Activated naive CD4-positive, alpha-beta T cell treated with anti-CD3 and anti-CD28 coated beads for 36 hours (primary cell): ENCODE measurements at places on chromosomes 1 and 21. TPM values are rescaled to one million over a fixed set of nuclear protein-coding genes. Genes with fewer than 3 reads are reported as not detected.
A peak's percentile ranks its signal among the peaks of the same experiment; 100 is the strongest.

Gene MTARC2
- total RNA-seq: not detected

Gene MPZ
- 5.9 TPM for total RNA-seq

Gene NBPF11
- total RNA-seq: 6.7 TPM

Gene ADAMTS1
- not detected for total RNA-seq

Gene COL9A2
- total RNA-seq: 6.8 TPM

Gene ST6GALNAC5
- not detected for total RNA-seq

Gene PGD
- 94.8 TPM for total RNA-seq

Gene RBP7
- total RNA-seq: not detected

GRCh38 chr1:4614371-4615137 lies 39.9 kb upstream of the AJAP1 start:
- peaks cover 3% of the 10 kb centered on the region for H3K27me3 ChIP-seq
- H3K27ac ChIP-seq: no peak overlapping the region
- no peaks in the 10 kb centered on the region for H3K4me1 ChIP-seq
- no peak for DNase-seq

GRCh38 chr1:93591676-93592550 lies 89.7 kb downstream of the BCAR3 start:
- H3K4me3 ChIP-seq: no peak overlapping the region
- no peaks in the 10 kb centered on the region for H3K27me3 ChIP-seq
- DNase-seq: peak; percentile 20

GRCh38 chr1:205583461-205584130 lies 48.2 kb downstream of the ELK4 start:
- no peaks in the 10 kb centered on the region for H3K27me3 ChIP-seq
- no peak overlapping the region for H3K27ac ChIP-seq
- H3K4me3 ChIP-seq: no peak overlapping the region
- peaks cover 3% of the 10 kb centered on the region for H3K4me1 ChIP-seq
- DNase-seq: peak; percentile 1

DNA sequence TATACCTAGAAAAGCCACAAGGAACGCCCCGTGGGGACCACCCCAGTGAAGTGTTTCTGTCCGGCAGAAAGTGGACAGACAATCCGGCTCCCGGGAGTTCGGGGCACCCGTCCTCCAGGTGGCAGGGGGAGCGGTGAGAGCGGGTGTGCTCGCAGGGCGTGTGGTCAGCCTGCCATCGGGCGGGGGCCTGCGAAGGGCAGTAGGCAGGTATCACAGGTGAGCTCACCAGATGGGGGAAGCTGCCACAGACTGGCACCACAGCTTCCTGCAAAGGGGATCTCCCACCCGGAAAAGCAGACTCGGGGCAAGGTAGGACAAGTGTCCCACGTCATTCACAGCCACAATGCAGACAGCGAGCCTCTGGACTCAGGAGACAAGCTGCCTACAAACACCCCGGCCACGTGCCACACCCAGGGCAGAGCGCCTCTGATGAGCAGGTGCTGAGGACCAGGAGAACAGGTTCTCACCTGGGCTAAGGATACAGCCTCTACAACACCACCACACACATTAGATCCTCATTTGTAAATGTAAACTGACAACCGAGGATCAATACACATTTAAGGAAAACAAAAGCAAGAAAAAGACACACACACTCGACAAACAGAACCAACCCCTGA lies 36.4 kb downstream of the VPS26C start:
- peaks cover 31% of the 10 kb centered on the region for H3K36me3 ChIP-seq
- peaks cover 6% of the 10 kb centered on the region for H3K4me1 ChIP-seq
- no peak for DNase-seq
- no peaks in the 10 kb centered on the region for H3K27me3 ChIP-seq
- H3K4me3 ChIP-seq: no peak overlapping the region

- H3K27me3 ChIP-seq: no peaks in the 10 kb centered on the region
- DNase-seq: no peak
- H3K36me3 ChIP-seq: peaks cover 55% of the 10 kb centered on the region
- no peak overlapping the region for H3K27ac ChIP-seq
- H3K4me3 ChIP-seq: no peak overlapping the region
- peaks cover 82% of the 10 kb centered on the region for H3K4me1 ChIP-seq
Observed at GRCh38 chr21:34080710-34081109, 7.3 kb downstream of the MRPS6 start.

DNA sequence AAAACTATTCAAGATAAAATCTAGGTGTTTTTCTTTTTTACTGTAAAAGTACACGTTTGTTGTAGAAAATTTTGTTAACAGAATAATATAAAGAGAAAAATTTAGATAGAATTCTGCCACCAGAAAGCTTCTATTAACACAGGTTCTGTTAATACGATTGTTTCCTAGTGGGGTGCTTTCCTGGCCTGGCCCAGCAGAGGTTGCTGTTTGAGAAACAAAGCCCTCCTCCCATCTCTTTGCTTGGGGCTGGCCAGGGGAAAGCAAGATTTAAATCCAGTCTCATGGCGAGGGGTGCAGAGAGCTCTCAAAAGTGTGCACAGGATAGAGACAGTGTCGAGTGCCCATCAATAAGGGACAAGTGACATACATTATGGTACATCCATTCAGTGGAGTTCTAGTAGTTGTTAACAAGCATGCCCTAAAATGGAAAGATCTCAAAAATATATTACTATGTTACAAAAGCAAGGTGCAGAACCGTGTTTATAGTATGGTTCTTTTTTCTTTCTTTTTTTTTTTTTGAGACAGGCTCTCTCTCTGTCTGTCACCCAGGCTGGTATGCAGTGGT lies 14.6 kb upstream of the ACBD3 start:
- H3K27ac ChIP-seq: no peak overlapping the region
- H3K36me3 ChIP-seq: no peaks in the 10 kb centered on the region
- peaks cover 6% of the 10 kb centered on the region for H3K27me3 ChIP-seq
- peak; percentile 16 for DNase-seq
- H3K4me3 ChIP-seq: no peak overlapping the region

- peaks cover 51% of the 10 kb centered on the region for H3K4me1 ChIP-seq
- no peaks in the 10 kb centered on the region for H3K27me3 ChIP-seq
- DNase-seq: peak; percentile 83
- peak overlapping the region; percentile 25 for H3K4me3 ChIP-seq
Observed at GRCh38 chr1:234730770-234731568, 121.0 kb upstream of the IRF2BP2 start.

DNA sequence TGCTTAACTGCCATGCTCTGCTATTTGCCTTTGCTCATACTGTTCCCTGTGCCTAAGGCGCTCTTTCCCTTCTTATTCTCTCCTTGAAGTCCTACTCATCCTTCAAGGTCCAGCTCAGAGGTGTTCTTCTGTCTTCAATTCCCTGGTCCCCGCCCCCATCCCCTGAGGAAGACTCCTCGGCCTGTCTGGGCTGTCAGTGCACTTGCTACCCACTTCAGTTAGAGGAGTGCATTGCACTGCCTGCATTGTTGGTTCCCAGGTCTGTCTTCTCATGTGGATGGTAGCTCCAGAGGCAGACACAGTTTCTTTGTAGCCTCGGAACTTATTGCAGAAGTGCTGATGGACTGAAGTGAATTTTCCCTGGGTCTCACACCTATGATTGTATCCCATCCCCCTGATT lies 194.0 kb downstream of the C1orf94 start:
- H3K4me3 ChIP-seq: no peak overlapping the region
- peaks cover 3% of the 10 kb centered on the region for H3K4me1 ChIP-seq
- no peak overlapping the region for H3K27ac ChIP-seq
- no peak for DNase-seq
- H3K36me3 ChIP-seq: no peaks in the 10 kb centered on the region

GRCh38 chr1:77484926-77485325 lies 197.5 kb downstream of the ZZZ3 start:
- no peak overlapping the region for H3K4me3 ChIP-seq
- no peak for DNase-seq
- peaks cover 3% of the 10 kb centered on the region for H3K36me3 ChIP-seq
- H3K27ac ChIP-seq: no peak overlapping the region

- no peaks in the 10 kb centered on the region for H3K27me3 ChIP-seq
- no peak overlapping the region for H3K4me3 ChIP-seq
- no peaks in the 10 kb centered on the region for H3K36me3 ChIP-seq
- peaks cover 56% of the 10 kb centered on the region for H3K4me1 ChIP-seq
Observed at GRCh38 chr1:25433389-25434186, 2.9 kb downstream of the MACO1 start.

GRCh38 chr1:41282679-41283317 lies 40.7 kb upstream of the SCMH1 start:
- DNase-seq: peak; percentile 43
- no peak overlapping the region for H3K27ac ChIP-seq
- H3K27me3 ChIP-seq: peaks cover 28% of the 10 kb centered on the region
- H3K4me1 ChIP-seq: no peaks in the 10 kb centered on the region
- H3K36me3 ChIP-seq: no peaks in the 10 kb centered on the region

- DNase-seq: no peak
- no peak overlapping the region for H3K4me3 ChIP-seq
- no peak overlapping the region for H3K27ac ChIP-seq
- H3K27me3 ChIP-seq: no peaks in the 10 kb centered on the region
Observed at GRCh38 chr1:151050051-151050688, 2.6 kb downstream of the C1orf56 start.

DNA sequence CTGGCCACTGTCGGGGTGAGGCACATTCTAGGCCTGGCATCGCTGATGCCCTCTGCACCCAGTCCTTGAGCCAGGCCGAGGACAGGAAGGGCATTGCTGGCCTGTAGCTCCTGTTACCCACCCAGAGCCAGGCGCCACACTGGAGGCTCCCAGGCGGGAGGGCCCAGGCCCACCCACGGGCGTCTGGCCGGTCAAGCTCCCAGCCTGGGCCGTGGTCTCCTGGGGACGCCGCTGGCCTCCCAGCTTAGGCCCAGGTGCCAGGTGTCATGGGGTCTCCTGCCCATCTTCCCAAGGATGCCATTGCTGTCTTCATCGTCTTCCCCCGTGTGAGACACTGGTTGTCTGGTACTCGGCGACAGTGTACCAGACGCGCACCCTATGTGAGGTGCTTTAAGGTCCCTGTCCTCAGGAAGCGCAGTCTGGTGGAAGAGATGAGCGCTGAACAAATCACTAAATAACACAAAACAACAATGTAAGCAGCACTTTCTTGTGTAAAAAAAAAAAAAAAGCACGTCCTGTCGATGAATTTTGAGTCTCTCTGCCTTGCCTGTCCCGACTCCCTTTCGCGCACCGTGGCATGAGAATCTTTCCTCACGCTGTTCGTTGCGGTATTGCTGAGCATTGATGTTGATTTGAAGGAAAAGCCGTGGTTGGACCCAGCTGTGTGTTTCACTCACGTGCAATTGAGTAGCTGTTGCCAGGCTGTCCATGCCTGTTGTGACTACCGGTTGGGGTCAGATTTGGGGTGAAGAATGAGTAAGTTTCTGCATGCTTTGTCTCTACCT lies 27.0 kb upstream of the TRAPPC10 start:
- no peak overlapping the region for H3K4me3 ChIP-seq
- no peaks in the 10 kb centered on the region for H3K27me3 ChIP-seq

GRCh38 chr1:16971341-16972188 lies 8.9 kb downstream of the MFAP2 start:
- peaks cover 1% of the 10 kb centered on the region for H3K36me3 ChIP-seq
- H3K27me3 ChIP-seq: no peaks in the 10 kb centered on the region
- H3K27ac ChIP-seq: no peak overlapping the region
- no peak overlapping the region for H3K4me3 ChIP-seq

DNA sequence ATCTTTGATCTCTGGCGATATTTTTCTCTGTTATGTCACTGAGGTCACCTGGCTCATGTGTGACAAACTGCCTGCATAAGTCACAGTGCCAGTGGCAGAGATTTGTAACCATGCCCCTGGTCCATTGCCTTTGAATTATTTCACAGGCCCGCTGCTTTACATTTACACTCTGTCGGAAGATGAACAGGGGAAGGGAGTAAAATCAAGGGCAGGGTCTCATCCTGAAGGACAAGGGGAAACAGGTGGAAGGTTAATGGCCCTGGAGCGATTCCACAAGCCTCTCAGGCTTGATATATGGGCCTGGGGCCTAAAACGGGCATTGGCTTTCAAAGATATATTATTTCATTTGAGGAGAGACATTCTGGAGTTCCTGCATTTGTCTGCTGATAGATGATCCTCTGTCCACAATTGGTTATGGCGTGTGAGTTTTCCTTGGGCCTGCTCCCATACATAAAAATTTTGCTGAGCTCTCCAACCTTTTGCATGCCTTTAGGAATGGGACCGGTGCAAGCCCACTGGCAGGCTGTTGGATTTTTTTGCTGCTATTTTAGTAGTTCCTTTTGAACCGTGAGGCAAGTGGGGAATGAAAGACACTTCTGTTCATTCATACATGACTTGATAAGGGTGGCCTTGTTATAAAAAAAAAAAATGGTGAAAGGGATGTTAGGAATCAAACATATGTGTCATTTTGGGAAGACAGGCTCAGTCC lies 51.9 kb downstream of the NR5A2 start:
- H3K4me3 ChIP-seq: no peak overlapping the region
- peaks cover 9% of the 10 kb centered on the region for H3K27me3 ChIP-seq
- H3K27ac ChIP-seq: no peak overlapping the region
- no peak for DNase-seq

GRCh38 chr1:56135069-56135863 lies 444.1 kb downstream of the PLPP3 start:
- no peaks in the 10 kb centered on the region for H3K27me3 ChIP-seq
- H3K4me3 ChIP-seq: no peak overlapping the region
- no peak for DNase-seq
- H3K36me3 ChIP-seq: no peaks in the 10 kb centered on the region
- H3K27ac ChIP-seq: no peak overlapping the region

DNA sequence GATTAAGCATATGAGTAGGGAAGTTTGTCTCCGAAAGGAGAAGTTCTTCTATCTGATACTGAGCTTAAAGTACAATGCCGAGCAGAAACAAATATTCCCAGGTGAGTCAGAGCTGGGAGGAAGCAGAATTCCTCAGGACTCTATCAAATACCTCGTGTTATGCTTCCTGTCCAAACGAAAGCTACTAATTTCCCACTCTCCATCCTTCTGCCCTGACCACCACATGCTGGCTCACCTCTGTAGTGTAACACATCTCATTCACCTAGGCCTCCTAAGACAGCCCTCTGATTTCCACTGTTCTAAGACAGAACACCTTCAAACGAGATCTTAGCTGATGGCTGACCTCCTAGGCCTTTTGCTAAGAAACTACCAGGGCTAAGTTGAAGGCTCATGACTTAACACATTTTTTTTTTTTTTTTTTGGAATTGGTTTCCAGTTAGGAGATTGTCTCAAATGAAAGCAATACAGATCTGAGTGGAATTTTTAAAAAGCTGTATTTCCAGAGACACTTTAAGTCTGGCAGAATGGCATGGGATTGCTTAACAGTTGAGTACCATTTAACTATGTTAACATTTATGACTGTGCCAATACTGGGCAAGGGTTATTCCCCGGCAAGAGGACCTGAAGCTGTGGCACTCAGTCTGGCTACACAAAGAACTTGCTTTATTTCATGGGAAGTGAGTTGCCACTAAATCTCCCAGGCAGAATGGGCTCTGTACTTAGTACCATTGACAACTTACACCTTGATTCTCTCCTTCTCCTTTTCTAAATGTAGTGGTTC lies 583.4 kb downstream of the DPYD start:
- H3K27me3 ChIP-seq: no peaks in the 10 kb centered on the region
- H3K4me1 ChIP-seq: no peaks in the 10 kb centered on the region
- H3K4me3 ChIP-seq: no peak overlapping the region

- H3K27ac ChIP-seq: no peak overlapping the region
- H3K4me1 ChIP-seq: no peaks in the 10 kb centered on the region
- no peak for DNase-seq
- H3K36me3 ChIP-seq: no peaks in the 10 kb centered on the region
- no peaks in the 10 kb centered on the region for H3K27me3 ChIP-seq
Observed at GRCh38 chr1:210647406-210648333, 319.0 kb downstream of the HHAT start.
